CD4-positive, alpha-beta T cell treated with Interleukin-6 at 100 ng/mL for 8 hours (primary cell): ENCODE measurements at places on chromosomes 13 and 19.

- DNase-seq = no peak
Observed at GRCh38 chr13:29486551-29486950, 108.9 kb downstream of the SLC7A1 start.

DNA sequence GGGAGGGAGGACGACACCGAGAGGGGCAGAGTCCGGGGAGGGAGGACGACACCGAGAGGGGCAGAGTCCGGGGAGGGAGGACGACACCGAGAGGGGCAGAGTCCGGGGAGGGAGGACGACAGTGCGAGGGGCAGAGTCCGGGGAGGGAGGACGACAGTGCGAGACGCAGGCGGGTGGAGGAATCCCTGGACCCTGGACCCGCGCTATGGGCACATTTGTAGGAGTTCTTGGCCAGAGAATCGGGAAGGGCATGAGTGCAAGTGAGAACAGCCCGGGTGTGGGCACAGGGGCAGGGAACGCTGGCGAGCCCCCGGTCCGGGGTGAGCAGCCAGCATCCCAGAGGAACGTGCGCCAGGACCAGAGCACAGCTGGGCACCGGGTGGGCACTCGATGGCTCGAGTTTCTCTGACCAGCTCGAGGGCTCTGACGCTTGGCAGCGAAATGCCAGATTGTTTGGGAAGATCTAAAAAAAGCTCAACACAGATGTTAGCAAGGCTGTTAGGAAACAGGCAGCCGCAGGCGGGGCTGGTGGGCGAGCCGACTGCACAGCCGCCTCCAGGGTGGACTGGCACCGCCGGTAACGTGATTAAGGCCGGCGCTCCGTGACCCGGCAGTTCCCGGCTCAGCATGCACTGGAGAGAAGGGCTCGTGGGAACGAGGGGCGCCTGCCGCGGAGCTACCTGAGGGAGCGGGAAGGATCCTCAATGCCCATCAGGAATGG lies 17.9 kb upstream of the C2CD4C start:
- no peak for DNase-seq

- DNase-seq = no peak
Observed at GRCh38 chr19:18736415-18737336, 53.2 kb downstream of the CRTC1 start.

DNA sequence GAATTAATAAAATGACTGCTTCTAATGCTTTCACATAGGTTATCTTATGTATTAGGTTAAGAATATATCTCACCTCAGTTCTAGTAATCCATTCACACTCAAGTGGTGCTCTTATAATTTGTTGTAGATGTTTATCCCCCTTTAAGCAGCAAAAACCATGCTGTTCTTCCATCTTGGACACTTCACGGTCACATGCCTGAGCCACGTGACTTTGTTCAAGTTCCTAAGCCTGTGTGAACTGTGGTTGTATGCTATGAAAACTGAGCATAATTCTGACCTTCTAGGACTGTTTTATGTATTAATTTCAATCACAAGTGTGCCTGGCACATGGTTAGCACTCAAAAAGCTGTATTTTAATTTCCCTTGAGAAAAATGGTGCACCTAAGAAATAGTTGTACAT lies 41.2 kb upstream of the STARD13 start:
- DNase-seq = no peak

DNA sequence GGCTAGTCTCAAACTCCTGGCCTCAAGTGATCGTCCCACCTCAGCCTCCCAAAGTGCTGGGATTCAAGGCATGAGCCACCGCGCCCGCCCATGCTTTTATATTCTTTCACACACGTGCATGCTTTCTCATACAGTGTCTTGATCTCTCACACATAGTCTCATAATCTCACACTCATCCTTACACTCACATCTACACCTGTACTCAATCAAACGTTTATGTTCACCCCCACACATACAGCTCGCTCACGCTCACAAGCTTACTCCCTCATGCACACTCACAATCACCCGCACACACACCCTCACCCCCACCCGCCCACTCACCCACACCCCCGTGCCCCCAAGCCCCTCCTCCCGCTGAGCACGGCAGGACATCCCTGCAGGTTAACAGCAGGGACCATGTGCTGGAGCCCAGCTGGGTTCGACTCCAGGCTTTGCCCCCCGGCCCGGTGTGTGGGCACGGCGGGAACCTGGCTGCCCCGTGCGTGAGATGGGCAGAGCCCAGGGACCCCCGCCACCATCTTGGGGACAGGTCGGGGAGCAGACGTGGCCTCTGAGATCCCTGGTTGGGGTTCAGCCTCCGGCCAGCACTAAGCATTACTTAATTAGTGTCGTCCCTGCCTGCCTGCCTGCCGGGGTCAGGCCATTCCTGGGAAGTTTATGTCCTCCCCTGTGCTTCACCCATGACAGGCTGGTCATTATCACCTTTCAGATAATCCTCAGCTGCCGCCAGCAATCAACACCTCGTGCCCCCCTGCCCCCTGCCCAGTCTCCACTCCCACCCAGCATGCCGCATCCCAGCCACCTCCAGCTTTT lies 11.4 kb downstream of the SBK2 start:
- no peak for DNase-seq

GRCh38 chr13:97761796-97762540 lies 191.5 kb upstream of the IPO5 start:
- DNase-seq = no peak
